ENCODE measurements at places on chromosomes 7 and 10.

- no peak for DNase-seq
These were observed 218.8 kb downstream of the OTUD1 start for GRCh38 chr10:23657677-23658076.

DNA sequence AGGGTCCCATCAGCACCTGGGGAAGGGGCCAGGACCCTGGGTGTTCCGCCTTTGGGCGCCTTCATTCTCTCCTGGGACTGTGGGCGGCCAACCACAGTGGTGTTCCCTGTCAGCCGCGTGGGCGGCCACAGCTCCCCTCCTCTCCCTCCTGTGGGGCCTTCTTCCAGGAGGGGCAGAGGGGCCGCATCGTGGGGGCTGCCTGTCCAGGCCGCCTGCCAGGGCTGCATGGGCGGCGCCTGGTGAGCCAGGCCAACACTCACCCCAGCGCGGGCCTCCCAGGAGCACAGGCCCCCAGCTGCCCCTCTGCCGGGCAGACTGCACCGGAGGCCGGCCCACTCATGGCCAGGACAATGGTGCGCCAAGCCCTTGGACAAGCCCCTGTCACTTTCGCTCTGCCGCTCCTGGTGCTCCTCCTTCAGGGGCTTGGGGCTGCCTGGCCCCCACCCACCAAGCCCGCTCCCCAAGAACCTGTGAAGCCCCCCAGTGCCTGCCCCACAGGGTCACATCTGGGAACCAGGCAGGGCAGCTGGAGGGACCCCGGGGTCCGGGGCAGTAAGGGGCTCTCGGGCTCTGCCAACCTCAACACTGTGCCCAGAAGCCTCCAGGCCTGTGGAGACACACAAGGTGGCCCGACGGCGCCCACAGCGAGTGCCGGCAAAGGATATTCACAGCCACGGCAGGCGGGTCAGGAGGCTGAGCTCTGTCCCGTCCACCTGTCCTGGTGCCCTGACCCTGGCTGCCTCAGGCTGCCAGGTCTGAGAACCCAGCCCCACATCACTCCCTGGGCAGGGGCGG, 42.8 kb downstream of the AP5Z1 start:
- no peak for DNase-seq

DNA sequence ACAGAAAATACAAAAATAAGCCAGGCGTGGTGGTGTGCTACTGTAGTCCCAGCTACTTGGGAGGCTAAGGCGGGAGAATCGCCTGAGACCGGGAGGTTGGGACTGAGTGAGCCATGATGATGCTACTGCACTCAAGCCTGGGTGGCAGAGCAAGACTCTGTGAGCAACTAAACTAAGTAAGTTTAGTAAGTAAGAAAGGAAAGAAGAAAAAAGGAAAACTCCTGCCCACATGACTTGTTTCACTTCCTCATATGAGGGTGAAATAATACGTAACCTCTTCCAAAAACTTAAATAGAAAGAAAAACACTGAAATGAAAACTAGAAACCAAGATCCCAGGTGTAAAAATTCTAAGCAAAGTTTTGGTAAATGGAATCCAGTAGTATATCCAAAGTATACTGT, 79.6 kb downstream of the LARP4B start:
- no peak for DNase-seq

GRCh38 chr7:155514296-155514695, 32.1 kb downstream of the CNPY1 start:
- no peak for DNase-seq

DNA sequence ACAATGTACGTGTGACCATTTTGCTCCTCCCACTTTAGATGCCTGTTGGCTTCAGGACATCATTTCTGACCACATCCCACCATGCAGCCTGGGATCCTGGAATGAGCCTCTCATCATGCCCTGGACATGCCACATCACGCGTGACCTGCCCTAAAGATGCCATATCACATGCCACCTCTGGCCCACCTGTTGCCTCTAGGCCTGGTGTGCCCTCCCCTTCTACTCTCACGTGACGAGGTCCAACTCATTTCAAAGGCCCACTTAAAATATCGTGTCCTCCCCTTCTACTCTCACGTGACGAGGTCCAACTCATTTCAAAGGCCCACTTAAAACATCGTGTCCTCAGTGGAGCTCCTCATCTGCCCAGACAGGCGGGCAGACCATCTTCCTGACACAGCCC, 254.9 kb downstream of the TEX36 start:
- no peak for DNase-seq

DNA sequence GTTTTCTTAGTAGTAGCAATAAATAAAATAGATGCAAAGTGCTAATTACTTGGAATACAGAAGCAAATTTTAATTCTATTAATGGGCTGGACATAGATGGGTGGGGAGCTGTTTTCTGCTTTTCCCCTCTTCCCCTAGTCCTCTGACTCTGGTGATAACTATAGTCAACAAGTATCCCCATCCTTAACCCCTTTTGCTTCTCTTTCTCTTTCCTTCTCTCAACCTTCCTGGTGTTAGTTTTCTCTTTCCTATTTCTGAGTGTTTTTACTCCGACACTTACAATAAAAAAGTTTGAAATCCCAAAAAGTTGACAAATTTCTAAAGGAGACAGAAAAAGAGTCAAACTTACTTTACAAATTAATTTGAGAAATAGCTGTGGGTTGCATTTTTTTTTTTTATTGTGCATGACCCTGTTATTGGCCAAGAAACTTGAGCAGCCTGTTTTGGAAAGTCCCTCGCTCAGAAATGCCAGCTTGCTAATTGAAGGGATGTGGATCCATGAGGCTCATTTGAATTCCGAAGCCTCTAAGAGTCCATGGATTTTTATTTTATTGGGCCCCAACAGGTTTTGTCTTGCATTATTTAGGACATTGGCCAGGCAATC, 2.4 kb downstream of the FAS start:
- DNase-seq = no peak

- no peak for DNase-seq
These were observed 56.2 kb upstream of the OPN4 start for GRCh38 chr10:86598151-86598550.

DNA sequence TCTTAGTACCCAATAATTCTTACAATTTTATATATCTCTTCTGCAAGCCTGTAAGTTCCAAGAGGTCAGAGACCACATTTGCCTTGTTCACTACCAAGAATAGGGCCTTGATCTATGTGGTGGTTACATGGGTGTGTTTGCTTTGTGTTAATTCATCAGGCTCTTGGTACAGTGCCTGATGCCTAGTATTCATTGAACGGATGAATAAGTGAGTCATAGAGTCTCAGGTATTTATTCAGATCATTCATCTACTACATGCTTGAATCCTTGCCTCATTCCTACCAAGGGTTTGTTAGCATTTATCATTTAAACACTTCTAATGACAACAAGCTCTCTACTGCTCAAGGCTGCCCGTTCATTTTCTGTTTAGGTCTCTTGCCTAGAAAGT, 11.3 kb upstream of the SGPL1 start:
- no peak for DNase-seq

DNA sequence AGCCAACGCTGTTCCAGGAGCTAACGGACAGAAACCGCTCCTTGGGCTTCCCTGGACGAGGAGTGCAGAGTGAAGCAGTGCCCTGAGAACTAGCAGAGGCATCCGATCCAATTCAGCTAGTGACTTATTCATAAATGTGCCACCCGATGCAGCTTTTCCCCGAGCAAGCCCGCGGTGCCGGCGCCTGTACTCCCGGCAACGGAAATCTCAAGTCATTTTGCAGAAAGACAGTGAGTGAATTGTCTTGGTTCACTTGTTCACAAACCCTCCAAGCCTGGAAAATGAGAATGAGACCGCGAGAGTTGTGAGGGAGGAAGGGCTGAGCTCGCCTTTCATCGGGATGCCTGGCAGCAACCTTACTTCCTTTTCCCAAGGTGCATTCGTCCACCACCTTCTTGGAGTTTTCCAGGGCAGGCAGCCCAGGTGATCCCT, 87.5 kb downstream of the COBL start:
- no peak for DNase-seq

DNA sequence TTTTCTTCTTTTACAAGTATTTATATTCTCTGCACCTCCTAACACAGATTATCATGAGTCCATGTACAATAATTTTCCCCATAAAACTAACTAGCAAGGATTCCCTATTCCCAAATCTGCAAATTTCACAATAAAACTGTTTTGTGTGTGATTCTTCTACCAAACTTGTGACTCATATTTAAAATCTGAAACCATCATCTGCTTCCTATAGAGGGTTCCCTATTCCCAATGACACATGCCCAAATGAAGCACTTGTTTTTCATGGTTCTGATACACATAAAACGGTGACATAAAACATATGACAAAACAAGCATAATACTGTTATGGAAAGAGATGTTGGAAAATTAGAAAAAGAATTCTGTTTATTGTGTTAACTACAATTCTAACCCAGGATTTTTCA, 657.6 kb downstream of the PARD3 start:
- no peak for DNase-seq

DNA sequence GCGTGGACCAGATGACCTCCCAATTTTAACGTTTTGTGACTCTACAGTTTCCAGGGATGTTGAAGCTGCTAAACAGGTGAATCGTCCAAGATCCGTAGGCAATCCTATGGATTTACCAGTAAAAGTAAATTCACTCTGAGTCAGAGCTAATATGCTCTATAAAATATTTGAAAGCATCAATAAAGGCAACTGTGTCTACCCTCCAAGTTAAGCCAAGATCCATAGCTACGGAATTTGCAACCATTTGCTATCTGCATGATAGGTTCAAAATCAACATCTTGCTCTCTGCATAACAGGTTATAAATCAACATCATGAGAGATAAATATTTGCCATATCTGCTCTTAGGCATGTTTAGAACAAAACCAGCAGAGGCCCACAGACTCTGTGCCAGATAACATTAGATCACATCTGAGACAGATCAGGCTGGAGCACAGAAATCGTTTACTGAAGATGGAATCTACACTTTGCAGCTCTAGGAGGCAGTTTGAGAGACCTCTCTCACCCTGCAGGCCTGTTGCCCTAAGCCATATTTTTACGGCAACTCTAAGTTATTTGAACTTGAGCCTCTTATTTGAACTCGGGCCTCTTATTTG, 80.7 kb upstream of the PDCD4 start:
- no peak for DNase-seq

DNA sequence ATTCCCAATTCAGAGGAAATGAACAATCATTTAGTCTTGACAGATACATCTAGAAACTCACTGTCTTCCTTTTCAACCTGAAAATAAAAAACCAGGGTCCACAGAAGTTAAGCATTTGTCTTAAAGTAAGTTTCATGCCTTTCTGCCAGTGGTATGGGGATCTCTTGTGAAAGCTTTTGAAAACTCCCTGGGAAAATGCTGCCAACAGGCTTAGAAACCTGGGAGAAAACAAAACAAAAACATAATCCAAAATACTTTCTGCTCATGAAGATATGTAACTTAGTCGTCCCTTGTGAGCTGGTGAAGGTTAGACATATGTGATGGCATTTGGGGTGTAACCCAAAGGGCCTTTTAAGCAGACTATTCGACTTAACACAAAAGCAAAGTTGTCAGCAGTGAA, 66.4 kb upstream of the ZNF438 start:
- no peak for DNase-seq

- peak; percentile 88 for DNase-seq
These were observed 109.3 kb downstream of the TCF7L2 start for GRCh38 chr10:113059371-113059780.

- no peak for DNase-seq
These were observed 3.5 kb upstream of the ARL4A start for GRCh38 chr7:12683678-12684585.

DNA sequence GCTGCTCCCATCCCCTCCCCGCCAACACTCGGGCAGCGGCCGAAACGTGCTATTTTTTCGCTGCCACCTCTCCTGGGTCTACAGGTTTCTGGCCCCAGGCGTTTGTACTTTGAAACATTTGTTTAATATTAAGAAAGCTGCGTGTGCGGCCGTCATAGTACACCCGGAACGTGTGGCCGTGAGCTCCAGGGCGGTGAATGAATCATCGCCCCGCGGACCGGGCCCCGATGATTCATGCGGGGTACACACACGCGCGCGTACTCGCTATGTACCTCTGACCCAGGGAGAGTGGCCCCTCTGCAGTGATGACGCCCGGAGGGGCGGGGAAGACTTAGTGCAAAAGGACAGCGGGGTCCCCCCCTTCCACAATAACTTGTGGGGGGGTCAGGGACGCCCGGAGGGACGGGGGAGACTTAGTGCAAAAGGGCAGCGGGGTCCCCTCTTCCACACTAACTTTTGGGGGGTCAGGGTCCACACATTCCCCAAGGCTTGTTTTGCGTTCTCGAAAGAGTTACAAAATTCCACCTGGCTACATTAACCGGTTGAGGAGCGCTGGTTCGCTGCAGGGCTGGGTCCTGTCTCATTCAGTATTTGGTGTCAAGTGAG, 56.5 kb upstream of the PCGF5 start:
- DNase-seq = peak; percentile 48

GRCh38 chr7:149027611-149028345, 527 bp downstream of the PDIA4 start:
- peak; percentile 43 for DNase-seq

Measured in lower leg skin (tissue), 4 donors.